ENCODE measurements at places on chromosomes 12 and 14. TPM values are rescaled to one million over a fixed set of nuclear protein-coding genes. Genes with fewer than 3 reads are reported as not detected.

The TMPRSS12 gene
- not detected for total RNA-seq

DNA sequence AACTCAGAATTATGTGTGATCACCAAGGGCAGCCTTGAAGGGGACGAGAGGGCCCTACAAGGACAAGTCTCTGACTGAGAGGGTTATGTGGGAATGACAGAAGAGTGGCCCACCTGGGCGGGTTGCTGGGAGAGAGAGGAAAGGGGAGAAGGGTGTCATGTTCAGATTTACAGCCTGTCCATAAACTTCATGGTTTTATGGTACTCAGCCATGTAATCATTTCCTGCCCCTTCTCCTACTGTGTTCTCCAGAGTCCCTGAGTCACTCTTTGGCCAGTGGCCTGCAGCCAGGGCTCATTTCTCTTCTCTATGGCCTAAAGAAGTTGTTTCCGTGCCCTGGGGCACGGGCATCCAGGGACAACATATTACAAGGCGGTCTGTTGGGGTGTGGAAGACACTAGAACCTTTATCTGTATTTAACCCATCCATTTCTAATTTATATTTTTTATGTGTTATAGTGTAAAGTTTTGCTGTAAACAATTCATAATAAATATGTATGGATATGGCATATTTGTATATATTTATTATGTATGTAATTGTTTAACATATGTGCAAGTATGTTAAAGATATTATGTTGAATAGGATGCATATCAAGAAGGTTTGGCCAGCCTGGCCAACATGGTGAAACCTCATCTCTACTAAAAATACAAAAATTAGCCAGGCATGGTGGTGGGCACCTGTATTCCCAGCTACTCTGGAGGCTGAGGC is 26.9 kb downstream of the DDX47 start:
- DNase-seq: no peak

The KRT73 gene
- 1.1 TPM for total RNA-seq

DNA sequence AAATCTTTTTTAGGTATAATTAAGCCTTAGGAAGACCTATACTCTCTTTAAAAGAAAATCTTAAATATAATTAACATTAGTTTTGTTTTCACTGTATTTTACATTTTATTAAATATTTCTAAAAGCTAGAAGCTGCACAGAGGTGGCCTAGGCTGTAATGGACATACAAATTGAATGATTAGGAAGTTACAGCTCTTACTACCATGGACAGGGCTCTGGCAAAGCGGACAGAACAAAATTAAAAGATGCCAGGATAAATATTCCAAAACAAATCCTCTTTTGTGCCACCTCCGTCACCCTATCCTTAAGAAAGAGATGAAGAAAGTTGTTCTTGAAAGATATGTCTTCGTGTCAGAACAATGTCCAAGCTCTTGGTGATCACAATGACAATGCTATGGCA is 376.5 kb downstream of the ETNK1 start:
- DNase-seq: no peak

GRCh38 chr12:2586156-2587038 is 208.4 kb upstream of the FKBP4 start:
- DNase-seq: no peak

DNA sequence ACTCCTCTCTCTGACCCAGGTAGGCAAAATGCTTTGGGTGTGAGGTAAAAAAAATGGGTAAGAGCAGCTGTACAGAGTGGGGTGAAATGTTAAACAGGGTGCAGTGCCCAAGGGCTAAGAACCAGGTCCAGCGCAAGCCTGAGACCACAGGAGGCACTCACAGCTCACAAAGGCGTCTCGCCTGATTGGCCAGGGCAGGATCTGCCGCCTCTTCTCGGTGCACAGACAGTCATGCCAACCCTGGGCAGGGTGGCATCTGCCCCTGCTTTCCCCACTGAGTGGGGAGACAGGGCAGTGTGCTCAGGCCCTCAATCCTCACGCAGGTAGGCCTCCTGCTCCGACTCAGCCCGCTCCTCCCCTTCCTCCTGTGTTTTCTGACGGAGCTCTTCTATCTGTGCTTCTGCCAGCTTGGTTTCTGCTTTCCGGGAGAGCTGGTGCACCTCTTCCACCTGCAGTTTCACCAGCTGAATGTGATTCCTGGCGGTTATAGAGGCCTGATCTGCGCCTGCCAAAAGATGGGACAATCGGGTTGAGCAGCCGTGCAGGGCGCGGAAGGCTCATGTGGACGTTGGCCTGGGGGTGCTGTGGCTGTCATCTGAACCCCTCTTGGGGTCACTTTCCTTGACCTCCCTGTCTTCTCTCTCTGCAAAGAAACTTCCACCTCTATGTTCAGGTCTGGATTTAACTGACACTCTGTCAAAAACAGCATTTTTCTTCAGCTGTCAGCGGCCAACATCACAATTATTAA is 4.7 kb downstream of the B3GNT4 start:
- DNase-seq: no peak

GRCh38 chr12:116959845-116960514 is 49.2 kb downstream of the FBXW8 start:
- DNase-seq: no peak

- DNase-seq: no peak
These were observed 5.2 kb downstream of the EPYC start for GRCh38 chr12:90999527-90999926.

DNA sequence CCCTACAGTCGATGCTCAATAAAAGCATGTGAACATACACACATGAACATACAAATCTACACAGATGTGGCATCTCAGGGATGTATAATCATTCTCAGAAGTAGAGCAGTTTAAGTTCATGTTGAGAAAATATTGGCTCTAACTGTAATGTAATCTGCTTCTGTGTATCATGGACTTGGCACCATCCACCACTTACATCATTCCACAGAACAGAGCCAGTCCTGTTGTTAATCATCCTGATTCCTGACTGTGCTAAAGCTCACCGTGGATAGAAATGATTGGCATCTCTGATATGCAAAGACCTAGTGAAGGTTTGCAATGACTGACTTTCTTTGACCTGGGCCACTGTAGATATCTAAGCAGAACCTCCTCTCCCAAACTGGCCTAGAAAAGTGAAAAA is 1141.3 kb downstream of the BCL11B start:
- no peak for DNase-seq

- no peak for DNase-seq
These were observed 118.9 kb downstream of the VEZT start for GRCh38 chr12:95336387-95337067.

GRCh38 chr12:117188961-117189724 is 1.1 kb downstream of the FBXO21 start:
- DNase-seq: no peak

The HOXC6 gene
- total RNA-seq: not detected

- DNase-seq: no peak
These were observed 3.6 kb downstream of the L2HGDH start for GRCh38 chr14:50308363-50308915.

The GLIPR1L1 gene
- not detected for total RNA-seq

GRCh38 chr14:55482936-55483605 is 42.7 kb upstream of the TBPL2 start:
- no peak for DNase-seq

DNA sequence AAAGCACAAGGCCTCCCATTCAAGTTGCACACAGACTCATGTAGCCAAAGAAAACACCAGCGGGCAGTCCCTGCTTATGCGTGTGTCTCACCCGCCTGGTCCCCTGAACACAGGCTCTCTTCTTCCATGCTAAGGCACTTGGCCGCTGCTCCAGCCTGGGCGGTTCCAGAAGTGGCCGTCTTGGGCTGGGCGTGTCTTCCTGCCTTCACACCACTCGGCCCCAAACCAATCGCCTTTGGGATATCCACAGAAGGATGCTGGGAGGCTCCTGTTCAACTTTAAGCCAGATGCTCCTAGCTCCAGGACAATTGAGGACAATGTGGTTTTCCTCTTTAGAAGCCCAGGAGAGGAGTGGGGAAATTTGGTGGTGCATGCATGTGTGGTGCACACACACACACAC is 2.2 kb downstream of the SCARB1 start:
- no peak for DNase-seq

DNA sequence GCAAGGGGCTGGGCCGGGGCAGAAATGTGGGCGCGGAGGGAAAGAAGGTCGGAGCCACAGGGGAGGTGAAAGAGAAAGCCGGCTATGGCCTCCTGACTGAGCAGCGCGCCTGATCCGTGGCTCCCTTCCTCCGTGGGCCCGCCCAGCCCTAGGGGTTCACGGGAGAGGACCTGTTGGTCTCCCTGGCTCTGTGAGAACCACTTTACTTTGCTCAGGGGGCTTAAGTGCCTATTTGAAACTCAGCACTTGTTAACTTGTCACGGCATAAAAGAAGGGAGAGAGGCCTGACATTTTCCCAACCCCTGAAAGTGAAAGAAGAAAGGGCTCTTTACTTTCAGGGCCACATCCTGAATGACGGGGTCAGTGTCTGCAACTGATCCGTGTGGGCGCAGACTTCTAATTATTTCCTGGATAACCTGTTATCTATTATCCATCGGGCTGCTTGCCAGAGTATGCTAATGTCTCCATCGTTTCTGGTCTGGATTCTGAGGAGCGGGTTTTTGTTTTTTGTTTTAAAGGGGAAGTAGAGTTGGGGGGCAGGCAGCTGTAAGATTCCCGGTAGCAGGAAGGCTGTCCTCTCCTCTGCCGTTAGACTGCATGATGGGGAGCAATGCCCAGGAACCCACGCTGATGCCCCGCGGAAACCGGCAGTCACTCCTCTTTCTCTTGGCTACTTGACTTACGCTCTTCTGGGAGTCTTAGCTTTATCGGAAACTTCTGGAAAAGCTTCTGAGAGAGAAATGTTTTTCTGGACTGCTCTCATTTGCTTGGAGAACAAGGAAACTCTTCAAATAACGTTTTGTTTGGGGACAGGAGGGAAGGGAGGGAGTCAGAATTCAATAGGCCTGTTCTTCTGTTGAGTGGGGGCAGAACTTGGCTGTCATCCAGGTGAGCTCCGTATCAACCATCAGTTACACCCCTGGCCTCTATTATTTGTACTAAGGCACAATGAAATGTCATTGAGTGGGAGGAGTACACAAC is 127.7 kb upstream of the MAX start:
- DNase-seq: peak; percentile 21

DNA sequence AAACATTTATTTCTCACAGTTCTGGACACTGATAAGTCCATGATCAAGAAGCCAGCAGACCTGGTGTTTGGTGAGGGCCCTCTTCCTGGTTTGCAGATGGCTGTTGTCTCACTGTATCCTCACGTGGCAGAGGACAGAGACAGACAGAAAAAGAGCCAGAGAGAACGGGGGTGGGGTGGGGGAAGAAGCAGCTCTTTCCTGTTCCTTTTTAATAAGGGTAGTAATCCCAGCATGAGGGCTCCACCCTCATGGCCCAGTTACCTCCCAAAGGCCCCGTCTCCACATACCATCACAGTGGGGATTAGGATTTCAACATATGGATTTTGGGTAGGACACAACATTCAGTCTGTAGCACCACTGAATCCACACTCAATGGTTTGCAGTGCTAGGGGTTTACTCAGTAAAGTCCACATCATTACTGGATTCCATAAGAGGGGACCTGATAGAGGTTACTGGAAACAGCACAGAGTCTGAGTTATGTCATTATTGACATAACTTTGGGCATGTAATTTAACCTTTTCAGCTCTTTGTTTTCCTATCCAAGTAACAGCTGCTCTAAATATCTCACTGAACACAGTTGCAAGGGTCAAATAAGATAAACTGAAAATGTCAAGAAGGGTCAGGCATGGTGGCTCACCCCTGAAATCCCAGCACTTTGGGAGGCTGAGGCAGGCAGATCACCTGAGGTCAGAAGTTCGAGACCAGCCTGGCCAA is 53.2 kb downstream of the RPAP3 start:
- no peak for DNase-seq

GRCh38 chr12:102675672-102676071 is 195.3 kb upstream of the IGF1 start:
- no peak for DNase-seq

- no peak for DNase-seq
These were observed 29.4 kb downstream of the ITPR2 start for GRCh38 chr12:26803552-26803951.

The RPGRIP1 gene
- total RNA-seq: not detected

DNA sequence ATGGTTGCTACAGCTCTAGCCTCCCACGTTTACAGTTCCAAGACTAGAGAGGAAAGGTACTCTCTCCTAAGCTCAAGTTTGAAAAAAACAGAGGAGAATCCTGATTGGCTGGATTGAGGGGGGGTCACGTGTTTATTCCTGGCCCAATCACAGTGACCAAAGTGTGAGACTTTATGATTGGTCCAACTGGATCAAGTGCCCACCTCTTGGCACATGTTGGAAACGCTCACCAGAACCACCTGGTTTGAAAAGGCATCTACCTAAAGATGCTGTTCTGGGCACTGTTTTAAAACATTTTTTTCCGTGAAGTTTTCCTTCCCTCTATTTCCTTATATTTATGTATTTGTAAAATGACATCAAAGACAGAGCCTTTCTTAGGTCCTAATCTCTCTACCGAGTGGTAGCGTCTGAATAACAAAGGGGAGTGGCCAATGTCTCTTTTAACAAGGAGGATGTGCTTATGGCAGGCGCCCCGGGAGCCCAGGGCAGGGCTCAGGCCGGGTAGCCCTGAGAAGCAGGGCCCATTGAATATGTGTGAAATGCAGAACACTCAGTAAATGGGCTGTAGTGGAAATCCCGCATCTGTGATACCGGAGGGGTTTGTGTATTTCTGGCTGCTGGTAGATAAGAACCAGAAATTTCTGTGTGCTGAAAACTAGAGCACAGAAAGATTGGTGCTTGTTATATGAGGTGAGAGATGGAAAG is 146.2 kb downstream of the ATP23 start:
- no peak for DNase-seq

Data from T-helper 17 cell (primary cell).